Left ventricle myocardium inferior (tissue), 1 donor: ENCODE measurements at places on chromosomes 3 and 15.

- no peak for DNase-seq
Measured at GRCh38 chr3:101685870-101686307, 629 bp downstream of the RPL24 start.

DNA sequence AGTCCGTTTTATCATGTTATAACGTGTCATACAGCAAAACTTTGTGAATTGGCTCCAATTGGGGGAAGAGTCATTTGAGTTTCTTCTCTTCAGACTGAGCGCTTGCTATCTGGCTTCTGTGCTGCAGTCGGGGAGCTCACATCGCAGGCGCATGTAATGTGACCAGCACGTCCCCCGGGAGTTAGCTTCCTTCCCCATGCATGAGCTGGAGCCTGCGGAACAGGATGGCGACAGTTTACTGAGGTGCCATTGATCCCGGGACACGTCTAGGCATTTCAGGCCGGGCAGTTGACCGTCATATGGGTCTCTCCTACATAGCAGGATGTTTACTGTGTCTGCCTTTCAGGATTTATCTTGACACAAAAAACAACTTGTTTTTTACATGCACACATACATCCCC lies 44.8 kb downstream of the CMTM8 start:
- peak; percentile 59 for DNase-seq

DNA sequence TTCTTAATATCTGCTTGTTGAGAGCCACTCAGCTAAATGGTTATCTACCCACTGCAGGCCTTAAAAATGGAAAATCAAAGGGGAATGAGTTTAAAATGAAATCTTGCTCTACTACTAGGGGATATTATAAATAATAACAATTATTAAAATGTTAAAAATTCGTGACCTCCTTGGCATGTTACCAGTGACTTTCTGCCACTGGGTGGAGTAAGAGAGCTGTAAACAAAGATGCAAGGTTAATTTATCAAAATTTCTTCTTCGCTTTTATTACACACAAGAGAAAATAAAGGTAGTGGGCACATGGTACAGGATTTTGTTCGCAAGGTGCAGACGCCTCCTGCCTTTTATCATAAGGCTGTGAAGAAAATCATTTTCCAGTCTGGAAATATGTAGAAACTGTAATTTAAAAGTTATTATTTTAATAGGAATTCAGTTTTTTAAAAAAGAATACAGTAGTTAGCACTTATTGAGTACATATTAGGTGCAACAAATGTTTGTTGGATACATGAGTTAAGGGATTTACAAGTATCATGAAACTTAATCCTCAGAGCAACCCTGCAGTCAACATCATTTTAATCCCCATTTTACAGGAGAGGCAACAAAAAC lies 272.6 kb downstream of the SUCLG2 start:
- DNase-seq, result no peak

- DNase-seq, result no peak
Measured at GRCh38 chr3:13172644-13173013, 99.4 kb upstream of the IQSEC1 start.

GRCh38 chr3:192022412-192022811 lies 561.4 kb downstream of the PYDC2 start:
- DNase-seq, result no peak

DNA sequence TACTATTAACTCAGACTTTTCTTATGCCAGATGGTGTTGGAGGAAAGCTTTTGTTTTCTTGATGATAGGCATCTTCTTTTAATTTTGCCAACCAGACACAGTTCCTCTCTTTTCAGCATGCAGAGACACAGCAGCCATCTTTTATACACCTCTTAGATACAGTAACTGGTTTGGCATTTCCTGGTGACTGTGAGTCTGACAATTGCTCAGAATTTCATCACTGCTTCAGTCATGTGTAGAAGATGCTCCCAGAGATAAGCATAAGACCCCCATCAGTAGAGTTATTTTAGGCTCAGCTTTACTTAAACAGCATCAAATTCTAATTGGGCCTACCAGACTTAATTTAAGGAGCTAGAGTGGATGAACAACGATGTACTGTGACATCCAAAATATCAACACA lies 779.0 kb downstream of the SQOR start:
- no peak for DNase-seq

- DNase-seq, result no peak
Measured at GRCh38 chr3:147034359-147034758, 372.0 kb downstream of the ZIC4 start.
